ENCODE measurements at places on chromosomes 7 and 10.

GRCh38 chr10:75484717-75485116, 53.3 kb downstream of the LRMDA start:
- DNase-seq = no peak

DNA sequence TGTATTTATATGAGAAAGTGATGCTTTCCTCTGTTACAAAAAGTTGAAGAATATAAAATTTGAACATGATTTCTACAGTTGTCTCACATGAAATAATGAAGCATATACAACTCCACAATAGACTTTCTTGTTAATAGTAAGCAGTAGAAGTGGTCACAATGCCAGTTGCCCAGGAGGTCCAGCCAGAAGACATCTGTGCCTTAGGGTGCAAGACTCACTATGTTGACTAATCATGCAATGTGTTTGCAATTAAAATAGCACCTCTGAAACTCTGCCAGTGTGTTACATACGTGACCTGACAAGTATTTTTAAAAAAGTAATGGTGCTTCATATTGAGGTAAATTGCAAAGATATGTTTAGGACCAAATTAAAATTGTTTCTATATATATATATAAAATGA, 547.2 kb downstream of the ETV1 start:
- no peak for DNase-seq

DNA sequence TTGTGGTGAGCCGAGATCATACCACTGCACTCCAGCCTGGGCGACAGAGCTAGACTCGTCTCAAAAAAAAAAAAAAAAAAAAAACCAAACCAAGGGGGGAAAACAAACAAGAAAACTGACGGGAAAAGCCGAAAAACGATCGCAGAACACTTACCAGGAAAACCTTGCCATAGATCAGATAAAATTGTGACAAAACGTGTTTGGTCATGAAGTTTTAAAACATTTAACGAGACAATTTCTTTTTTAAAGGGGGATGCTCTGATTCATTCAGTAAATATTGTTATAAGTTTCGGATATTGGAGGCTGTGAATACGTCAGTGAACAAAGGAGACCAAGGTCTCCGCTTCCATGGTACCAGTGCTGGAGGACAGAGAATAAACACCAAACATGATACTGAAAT, 77.3 kb downstream of the ARMC3 start:
- DNase-seq = no peak

GRCh38 chr10:89255793-89256192, 4.2 kb upstream of the LIPA start:
- DNase-seq = no peak

GRCh38 chr7:25611196-25611595, 382.9 kb upstream of the NPVF start:
- DNase-seq = no peak

- no peak for DNase-seq
Observed at GRCh38 chr7:42677751-42678699, 233.8 kb downstream of the C7orf25 start.

DNA sequence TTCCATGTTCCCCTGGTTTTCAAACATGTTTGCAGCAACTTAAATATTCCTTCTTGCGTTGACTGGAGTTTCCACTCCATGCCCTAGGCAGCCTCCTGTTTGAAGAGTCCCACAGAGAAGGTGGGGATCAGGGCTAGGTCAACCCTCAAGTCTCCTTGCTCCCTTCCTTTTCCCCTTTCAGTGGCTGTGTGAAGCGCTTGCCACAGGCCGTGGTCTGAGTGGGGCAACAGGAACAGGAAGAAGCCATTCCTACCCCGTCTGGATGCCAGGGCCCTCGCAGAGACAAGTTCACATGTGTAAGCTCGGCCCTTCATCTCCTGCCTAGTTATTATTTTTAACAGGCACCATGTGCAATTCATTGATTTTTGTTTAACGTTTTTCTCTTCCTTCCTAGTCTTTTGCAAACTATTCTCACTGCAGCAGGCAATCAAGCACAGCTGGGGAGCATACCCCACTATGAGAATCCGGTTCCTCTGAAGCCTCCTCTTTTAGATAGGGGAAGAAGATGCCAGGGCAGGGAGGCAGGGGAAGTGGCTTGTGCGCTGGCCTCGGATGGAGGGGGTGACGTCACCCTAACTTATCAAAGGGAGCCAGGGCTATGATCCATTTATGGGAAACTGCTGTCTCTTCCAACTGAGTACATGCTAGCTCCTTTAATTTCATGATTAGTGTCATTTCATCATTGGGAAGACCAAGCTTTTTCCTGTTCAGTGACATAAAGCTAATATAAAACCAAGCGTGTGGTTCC, 64.2 kb downstream of the PRLHR start:
- DNase-seq = no peak

- no peak for DNase-seq
Observed at GRCh38 chr7:69849268-69849667, 251.0 kb downstream of the AUTS2 start.

- no peak for DNase-seq
Observed at GRCh38 chr7:7563813-7564212, 2.9 kb upstream of the MIOS start.

DNA sequence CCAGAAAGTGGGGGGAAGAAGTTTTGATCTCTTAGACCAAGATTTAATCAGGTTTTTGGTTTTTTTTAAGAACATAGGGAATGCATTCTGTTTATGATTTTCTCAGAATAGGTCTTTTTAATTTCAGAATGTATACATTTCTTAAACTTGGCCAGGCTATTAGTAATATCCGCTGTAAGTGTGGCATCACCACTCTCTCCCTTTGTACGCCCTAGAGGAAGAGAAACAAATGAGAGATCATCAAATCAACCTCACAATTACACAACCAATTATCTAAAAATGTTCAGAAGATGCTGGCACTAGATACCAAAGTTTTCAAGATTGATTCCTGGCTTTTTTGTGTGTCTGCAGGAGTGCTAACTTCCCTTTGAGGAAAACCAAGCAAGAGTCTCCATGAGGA, 70.0 kb downstream of the KLF6 start:
- no peak for DNase-seq

DNA sequence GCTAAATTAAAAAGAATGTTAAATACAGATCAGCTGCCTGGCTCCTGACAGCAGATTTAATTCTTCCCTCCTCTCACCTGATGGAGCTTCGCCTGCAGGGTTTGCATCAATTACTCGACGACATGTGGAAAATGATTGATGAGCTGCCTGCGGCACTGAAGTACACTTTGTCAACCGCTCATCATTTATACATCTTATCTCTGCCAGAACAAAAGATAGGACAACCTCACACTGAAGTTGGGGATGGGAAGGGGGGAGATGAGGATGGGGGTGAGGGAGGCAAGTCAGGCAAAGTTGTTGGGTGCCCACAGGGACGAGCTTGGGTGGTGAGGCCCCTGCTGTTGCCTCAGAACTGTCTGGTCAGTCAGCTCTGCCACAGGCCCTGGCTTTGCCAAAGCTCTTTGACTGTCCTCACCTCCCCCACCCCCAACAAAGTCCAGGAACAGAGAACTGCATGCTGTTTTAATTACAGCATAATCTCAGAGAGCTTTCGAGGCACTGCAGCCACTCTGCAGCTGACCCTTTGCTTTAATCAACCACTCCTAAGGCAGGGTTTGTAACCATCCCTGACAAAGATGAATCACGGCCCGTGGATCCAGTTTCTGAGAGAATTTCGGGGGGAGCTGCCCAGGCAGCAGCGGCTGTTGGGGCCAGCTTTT, 702.3 kb downstream of the LRMDA start:
- DNase-seq = no peak

DNA sequence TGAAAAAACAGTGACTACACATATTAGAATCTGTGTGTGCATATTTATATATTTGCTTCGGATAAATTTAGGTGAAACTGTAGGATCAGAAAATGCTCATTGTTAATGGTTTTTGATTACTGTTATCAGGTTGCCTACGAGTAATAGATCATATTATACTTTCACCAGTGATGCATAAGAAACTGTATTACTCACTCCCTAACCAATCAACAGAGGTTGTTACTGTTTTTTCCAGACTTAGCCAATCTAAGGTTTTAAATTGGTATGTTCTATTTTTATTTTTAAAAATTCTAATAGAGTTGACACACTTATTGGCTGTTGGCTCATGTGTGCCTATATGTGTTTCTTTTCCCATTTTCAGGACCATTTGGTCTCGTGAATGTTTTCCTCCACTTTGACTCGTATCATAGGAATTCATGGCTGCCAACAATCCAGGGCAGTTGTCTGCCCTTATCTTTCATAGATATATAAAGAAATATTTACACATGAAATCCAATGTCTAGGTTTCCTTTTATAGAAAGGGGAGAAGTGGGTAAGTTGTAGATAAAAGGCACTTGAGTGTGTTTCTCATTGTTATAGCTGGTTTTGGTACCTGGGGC, 59.2 kb downstream of the ANLN start:
- no peak for DNase-seq

GRCh38 chr10:25869609-25870008, 64.4 kb upstream of the MYO3A start:
- no peak for DNase-seq

DNA sequence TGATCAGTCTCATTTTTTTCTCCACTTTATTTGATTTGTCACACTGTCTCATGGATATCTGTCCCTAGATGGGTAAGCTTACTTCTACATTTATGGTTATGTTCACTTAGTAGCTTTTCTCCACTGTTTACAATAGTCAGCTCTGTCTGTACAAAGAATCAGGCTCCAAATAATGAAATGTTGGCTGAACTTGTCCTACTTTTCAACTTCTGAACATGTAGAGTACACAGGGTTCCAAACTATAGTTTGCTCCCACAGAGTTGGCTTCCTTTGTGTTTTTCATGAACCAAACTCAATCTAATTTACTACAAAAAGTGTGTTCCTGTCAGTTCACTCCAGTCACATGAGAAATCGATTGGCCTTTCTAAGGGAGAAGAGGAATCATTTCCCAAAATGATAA, 175.0 kb downstream of the CCDC71L start:
- no peak for DNase-seq

DNA sequence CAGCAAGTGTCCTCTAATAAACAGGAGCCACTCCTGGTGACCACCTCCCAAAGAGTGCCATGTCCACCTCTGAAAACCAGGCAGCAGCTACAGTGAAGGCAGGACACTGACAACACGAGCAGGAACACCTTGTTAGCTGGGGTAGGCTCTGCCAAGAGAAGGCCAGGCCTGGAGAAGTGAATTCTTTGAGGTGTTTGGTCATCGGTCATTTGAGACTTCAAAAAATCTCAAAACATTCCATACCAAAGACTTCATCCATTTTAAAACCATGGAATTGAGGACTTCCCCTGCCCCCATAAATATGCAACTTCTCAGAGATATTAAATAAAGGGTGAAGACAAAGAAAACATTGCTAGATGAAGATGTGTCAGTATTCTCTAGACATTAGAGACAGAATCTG, 28.4 kb upstream of the OPALIN start:
- no peak for DNase-seq

GRCh38 chr10:3477683-3478082, 305.1 kb upstream of the PITRM1 start:
- no peak for DNase-seq

DNA sequence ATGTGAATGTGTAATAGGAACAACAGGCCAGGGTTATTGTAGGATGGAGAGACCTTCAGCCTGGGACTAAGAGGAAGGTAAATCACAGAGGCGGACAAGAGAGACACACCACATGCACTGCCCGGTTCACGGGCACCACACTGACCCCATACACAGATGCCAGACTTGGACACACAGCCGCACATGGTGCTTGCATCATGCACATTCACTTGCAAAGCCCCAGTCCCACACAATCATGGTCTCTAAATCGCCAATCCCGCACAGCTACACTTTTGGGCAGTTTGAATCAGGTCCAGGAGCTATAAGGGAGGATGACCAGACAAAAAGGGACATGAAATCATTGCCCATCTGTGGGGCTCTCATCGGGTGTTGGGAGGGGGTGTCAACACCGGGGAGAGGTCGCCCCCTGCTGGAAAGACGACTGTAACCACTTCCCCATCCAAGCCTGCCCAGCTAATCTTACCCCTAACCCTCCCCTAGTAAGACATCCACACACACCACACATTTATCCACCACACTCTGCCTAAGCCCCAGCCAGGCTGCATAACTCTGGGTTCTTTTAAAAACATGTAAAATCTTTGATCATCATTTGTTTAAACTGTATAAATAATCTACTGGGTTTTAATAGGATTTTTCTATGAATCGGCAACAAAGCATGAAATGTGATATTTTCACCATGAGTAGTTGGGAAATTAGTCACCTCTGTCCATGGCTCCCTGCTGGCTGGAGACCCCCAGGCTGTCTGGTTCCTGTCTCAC, 40.5 kb upstream of the SLF2 start:
- peak; percentile 66 for DNase-seq

GRCh38 chr10:74500026-74500704, 326.2 kb upstream of the KAT6B start:
- no peak for DNase-seq

GRCh38 chr7:159117366-159118196, 27.1 kb downstream of the VIPR2 start:
- no peak for DNase-seq

DNA sequence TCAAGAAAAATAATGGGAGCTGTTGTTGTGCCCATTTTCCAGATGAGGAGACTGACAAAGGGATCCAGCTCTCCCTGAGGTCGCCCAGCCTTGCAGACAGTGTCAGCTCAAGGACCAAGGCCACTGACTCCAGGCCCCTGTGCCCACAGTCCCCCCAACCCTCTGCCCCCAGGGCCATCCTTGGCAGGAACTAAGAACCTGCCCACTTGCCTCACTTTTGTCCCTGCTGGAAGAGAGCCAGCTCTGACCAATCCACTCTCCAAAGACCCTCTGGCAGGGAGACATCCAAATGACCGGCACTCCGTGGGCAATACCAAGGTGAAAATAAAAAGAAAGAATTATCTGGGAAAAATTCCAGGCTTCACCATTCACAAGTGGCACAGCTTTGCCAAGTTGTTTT, 101.3 kb downstream of the TCERG1L start:
- DNase-seq = no peak

GRCh38 chr7:127501817-127502216, 83.6 kb downstream of the GCC1 start:
- no peak for DNase-seq

DNA sequence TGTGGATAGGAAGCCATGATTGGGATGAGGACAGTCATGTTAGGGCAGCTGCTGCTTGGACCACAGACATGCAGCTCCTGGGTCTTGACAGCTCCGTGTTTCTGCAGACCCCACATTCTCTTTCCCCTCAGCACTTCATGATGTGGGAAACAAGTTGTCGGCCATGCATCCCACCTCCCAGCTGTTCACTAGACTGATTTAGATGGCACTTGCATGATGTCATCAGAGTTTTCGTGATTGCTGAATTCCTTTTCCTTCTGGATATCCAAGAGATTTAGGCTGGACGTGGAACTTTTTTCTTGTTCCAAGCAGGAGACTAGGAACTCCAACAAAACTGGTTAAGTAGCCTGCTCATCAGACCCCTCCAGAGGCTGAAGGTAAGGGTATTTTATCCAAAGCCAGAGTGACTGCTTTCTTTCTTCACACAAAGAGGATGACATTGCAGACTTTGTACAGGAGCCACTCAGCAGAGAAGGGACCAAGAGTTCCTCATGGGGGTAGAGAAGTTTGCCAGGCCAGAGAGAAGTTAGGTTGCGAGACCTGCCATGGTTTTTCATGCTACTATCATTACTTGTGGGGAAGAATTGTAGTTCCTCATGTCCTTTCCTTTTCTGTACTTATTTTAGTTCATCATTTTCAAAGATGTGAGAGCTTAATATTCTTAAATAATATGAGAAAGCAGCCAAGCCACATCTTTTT, 117.7 kb upstream of the GJD4 start:
- no peak for DNase-seq
